ENCODE measurements at places on chromosomes 2 and 18. TPM values are rescaled to one million over a fixed set of nuclear protein-coding genes. Genes with fewer than 3 reads are reported as not detected.

Gene SERPINB2
- total RNA-seq: 2.4 TPM

Gene WDR54
- total RNA-seq: 32.9 TPM

Gene SALL3
- 0.53 TPM for total RNA-seq

Gene PSME4
- total RNA-seq: 26.4 TPM

Gene BAZ2B
- total RNA-seq: 56.8 TPM

Gene SAG
- total RNA-seq: not detected

Gene PDE1A
- total RNA-seq: 95.7 TPM

Gene SLC8A1
- total RNA-seq: 31.2 TPM

Gene SLC30A3
- total RNA-seq: 0.19 TPM

Gene SERPINB4
- not detected for total RNA-seq

Gene MOCOS
- total RNA-seq: 2.9 TPM

Gene CD8B
- not detected for total RNA-seq

Gene ETAA1
- 16.4 TPM for total RNA-seq

Gene MOGAT1
- not detected for total RNA-seq

Gene CCDC141
- total RNA-seq: 2.6 TPM

Gene UGT1A5
- not detected for total RNA-seq

Gene OSBPL1A
- total RNA-seq: 40.3 TPM

Gene CNTNAP5
- total RNA-seq: not detected

Gene CLEC4F
- not detected for total RNA-seq

Gene CDH2
- total RNA-seq: 57.3 TPM

Gene CUL3
- total RNA-seq: 72.5 TPM

Gene DLGAP1
- total RNA-seq: 2.4 TPM

Gene ABCB11
- not detected for total RNA-seq

Gene KDSR
- 23.4 TPM for total RNA-seq

Gene TTC39C
- total RNA-seq: 16.1 TPM

Gene FAM117B
- total RNA-seq: 1.5 TPM

Gene SCN7A
- total RNA-seq: not detected

Gene GNAL
- total RNA-seq: 0.31 TPM

Gene UGT1A6
- total RNA-seq: not detected

Gene DOK6
- 3.0 TPM for total RNA-seq

Gene OSBPL6
- total RNA-seq: 0.53 TPM

Gene IL1B
- total RNA-seq: 0.50 TPM

Gene ADD2
- 0.06 TPM for total RNA-seq

Gene ABHD1
- not detected for total RNA-seq

Gene MC2R
- total RNA-seq: not detected

Gene COMMD1
- 44.6 TPM for total RNA-seq

Gene GALNT13
- 1.7 TPM for total RNA-seq

Gene SERPINB13
- not detected for total RNA-seq

Measured in aortic smooth muscle cell (primary cell).